ENCODE measurements at places on chromosomes 7 and 10.

DNA sequence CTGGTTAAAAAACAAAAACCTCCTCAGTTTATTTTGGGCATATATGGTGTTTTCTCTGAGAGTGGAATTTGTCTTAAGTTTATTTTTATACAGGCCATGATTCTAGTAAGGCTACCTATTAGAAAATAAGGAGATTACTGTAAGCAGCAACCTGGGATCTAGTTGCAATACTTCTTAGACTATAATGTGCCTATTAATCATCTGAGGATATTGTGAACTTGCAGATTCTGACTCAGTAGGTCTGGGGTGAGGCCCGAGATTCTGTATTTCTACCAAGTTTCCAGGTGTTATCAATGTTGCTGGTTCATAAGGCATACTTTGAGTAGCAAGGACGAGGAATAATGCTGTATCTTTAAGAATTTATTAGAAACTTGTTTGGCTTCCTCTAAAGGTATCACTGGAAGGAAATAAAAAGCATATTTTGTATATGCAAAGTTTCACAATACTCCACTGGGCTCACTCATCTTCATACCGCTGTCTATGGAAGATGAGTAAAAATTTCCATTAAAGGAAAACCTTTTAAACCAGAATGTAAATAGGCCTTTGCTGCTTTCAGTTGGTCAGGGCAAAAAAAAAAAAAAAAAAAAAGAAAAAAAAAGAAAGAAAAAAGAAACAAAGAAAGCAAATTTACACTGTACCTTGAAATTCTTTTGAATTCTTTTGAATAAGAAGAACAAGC is 105.8 kb downstream of the BMPER start:
- DNase-seq = no peak

GRCh38 chr7:76233538-76234281 is 32.0 kb downstream of the SRRM3 start:
- no peak for DNase-seq

DNA sequence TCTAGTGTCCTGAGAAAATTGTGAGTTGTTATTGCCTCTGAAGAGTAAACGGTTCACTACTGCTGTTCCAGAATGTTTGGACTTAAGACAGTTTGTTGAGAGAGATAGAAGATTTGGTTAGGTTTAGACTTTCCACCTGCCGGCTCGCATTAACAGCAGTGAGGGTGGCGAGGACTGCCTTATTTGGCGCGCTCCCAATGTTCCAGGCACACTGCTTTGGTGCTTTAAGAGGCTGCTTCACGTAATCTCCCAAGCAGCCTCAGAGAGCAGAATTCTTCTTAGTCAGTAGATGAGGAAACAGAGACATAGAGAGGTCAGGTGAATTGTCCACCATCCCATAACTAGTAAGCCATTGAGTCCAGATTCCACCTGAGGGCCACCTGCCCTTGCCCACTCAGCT is 41.1 kb downstream of the GLRX3 start:
- DNase-seq = peak; percentile 20

DNA sequence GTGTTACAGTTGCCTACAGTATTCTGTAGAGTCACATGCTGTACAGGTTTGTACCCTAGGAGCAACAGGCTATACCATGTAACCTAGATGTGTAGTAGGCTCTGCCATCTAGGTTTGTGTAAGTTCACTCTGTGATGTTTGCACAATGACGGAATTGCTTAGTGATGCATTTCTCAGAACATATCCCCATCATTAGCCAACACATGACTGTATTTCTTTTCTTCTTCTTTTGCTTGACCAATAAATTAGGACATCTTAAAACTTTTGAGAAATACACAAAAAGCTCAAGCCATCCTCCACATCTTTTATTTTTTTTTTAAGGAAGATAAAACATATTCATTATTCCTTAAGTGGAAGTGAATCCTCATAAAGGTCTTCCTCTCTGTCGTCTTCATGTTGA is 5.4 kb upstream of the PFKFB3 start:
- no peak for DNase-seq

GRCh38 chr7:44215531-44215930 is 14.8 kb downstream of the YKT6 start:
- DNase-seq = no peak

DNA sequence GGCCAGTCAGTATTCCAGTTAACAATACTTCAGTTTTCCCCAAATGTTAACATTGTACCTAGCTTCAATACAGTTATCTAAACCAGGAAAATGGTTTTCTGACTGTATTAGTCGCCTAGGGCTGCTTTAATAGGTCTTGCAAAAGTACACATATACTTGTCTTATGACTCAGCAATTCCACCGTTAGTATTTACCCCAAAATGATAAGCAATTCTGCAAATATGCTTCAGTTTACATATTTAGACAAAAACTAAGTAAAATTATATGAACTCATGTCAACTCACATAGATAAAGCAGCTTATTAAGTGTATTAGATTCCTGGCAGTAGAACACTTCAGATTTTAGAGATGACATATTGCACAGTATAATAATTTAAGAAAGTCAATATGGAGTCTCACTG is 363.3 kb downstream of the ARL4A start:
- DNase-seq = no peak

DNA sequence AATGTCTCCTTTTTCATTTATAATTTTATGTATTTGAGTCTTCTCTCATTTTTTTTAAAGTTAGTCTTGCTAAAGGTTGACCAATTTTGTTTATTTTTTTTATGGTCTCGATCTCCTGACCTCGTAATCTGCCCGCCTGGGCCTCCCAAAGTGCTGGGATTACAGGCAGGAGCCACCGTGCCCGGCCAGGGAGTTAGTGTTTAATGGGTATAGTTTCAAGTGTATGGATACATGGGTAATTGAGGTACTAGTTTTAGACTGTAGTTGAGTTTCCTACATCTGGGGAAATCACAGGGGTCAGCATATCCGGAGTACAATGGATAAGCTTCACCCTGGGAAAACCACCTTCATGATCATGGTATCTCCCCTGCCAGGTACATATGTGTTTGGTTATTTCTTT is 267.3 kb upstream of the KCND2 start:
- no peak for DNase-seq

DNA sequence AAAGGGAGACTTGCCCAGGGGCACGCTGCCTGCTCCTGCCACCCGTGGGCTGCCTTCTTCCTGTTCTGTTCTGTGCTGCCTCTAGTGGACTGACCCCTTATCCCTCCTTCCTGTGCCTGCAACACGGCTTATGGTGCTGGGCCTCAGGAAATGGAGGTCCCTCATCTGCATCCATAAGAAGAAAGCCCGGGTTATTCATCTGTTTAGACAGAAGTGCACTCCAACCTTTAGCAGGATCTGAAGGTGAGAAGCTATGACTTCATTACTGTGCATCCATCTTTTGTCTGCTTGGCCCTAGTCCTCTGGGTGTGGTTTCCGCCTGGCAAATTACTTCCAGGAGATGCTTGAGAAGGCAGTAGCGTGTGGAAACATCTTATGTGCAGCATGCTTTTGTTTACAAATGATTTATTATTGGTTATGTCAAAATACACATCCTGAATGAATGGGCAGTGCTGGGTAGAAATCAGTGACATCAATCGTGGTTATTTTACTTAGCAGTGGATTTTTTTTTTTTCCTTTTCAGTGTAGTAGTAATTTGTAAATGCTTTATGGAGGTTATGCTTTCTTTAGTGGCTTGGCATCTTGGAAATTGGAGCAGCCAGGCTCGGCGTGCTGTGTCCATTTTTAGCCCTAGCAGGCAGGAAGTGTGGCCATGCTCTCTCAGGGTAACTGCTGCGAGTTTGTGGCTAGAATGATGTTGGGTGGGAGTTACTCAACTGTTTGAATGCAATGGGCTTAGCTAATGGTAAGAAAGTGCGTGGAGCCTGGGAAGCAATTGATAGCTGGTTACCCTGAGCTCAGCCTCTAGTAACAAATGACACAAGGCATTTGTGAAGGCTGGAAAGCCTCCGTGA is 12.7 kb downstream of the PTPRE start:
- DNase-seq = peak; percentile 28

DNA sequence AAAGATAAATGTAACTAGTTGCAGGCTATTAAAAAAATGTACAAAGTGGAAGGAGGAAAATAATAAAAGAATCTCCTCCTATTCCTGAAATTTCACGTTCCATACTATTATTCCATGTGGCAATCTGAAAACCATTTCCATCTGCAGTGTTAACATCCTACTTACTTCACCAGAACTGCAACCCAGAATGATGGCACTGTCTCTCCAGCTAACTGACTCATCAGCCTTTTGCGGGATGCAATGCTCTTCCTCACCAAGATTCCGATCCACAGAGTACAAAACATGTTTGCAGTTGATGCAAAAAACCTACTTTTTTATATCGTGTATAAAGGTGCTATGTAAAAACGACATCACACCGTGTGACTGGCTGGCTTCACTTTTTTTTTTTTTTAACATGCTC is 50.8 kb downstream of the ESYT2 start:
- no peak for DNase-seq

DNA sequence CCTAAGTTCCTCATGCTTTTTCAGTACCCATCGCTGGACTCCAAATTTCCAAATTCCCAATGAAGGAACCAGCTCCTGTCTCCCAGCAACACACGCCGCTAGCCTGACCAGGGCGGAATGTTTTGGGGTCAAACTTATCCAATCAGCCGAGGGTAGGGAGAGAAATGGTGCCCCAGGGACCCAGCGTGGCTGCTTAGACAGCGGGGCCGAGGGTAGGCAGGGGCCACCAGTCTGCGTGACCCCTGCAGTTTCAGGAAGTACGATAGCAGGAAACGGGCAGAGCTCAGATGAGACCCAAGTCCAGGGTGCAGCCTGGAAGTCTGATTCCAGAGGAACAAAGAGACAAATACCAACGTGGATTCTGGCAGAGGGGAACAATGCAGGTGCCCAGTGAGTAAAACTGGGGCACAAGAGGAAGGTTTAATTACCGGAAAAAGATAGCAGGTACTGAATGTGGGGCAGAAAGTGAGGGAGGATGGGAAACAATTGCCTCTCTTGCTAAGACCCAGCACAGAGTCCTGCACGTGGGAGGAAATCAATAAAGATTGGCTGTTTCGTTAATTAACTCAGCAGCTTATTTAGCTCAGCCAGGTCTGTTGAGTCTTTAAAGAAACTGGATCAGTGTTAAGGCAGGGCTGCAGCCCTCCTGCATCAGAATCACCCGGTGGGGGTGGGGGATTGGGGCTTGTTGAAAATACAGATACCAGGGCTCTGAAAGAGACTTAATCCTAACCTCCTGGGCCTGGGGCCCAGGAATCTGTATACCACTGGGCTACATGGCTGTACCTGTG is 50.4 kb upstream of the NFE2L3 start:
- no peak for DNase-seq

- DNase-seq = no peak
Observed at GRCh38 chr10:49117376-49118070, 2.2 kb upstream of the VSTM4 start.

- DNase-seq = no peak
Observed at GRCh38 chr10:54402576-54402975, 398.5 kb downstream of the PCDH15 start.

DNA sequence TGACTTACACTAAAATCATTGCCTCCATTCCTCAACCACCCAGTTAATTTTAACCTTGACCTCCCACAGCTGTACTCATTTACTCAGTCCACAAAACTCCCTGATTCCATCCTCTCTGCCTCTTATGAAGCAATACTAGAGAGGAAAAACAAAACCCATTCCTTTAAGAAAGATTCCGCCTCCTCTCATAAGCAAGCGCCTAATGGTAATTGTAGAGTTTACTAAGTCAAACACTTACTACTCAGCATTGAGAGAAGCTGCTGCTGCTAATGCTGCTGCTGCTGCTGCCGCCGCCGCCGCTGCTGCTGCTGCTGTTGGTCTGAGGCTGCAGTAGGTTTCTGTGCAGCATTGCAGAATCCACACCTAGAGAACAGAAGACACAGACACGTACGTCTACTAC is 2.1 kb upstream of the ADD3 start:
- DNase-seq = peak; percentile 76

DNA sequence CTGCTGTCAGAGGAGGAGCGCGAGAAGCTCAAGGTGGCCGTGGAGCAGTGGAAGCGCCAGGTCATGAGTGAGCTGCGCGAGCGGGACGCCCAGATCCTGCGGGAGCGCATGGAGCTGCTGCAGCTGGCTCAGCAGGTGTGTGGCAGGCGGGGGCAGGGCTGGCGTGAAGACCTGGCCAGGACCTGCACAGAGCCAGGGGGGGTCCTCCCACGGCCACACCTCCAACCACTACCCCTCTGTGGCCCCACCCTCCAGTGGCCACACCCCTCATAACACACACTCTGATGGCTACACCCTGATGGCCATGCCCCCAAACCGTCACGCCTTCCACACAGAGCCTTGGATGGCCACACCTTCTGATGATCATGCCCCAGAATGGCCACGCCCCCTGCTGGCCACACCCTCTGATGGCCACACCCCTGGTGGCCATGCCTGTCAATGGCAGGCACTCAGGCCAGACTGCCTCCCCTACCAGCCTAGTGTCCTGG is 23.4 kb upstream of the DPYSL4 start:
- DNase-seq = no peak

DNA sequence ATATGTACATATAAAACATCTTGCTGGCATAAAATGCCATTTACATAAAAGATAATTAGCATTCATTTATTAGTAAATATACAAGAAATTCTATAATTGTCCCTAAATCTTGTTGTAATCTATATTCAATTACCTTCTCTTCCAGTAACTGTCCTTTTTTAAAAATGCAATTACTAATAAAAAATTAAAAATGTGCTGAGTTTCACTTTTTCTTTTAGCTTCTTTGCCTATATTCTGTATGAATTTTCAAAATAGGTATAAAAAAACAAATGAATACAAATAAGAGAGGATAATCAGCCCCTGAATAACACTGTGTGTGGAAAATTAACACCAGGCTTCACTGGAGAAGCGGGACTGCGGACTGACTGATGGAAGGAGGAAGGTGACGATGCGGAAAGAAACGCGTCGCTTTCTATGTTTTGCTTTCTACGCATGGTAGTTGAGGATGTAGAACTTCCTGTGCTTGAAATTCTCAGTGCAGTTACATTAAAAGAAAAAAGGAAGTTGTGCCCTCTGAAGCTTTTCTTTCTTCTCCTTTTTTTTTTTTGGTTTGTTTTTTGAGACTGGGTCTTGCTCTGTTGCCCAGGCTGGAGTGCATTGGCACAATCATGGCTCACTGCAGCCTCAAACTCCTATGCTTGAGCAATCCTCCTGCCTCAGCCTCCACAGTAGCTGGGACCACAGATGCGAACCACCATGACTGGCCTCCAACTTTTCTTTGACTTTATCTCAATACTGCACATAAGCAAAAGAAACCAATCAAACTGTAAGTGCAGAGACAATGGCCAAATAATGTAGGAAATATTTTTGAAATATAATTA is 7.4 kb upstream of the ZMYND11 start:
- peak; percentile 10 for DNase-seq
